ENCODE measurements at places on chromosomes 7 and 10.

DNA sequence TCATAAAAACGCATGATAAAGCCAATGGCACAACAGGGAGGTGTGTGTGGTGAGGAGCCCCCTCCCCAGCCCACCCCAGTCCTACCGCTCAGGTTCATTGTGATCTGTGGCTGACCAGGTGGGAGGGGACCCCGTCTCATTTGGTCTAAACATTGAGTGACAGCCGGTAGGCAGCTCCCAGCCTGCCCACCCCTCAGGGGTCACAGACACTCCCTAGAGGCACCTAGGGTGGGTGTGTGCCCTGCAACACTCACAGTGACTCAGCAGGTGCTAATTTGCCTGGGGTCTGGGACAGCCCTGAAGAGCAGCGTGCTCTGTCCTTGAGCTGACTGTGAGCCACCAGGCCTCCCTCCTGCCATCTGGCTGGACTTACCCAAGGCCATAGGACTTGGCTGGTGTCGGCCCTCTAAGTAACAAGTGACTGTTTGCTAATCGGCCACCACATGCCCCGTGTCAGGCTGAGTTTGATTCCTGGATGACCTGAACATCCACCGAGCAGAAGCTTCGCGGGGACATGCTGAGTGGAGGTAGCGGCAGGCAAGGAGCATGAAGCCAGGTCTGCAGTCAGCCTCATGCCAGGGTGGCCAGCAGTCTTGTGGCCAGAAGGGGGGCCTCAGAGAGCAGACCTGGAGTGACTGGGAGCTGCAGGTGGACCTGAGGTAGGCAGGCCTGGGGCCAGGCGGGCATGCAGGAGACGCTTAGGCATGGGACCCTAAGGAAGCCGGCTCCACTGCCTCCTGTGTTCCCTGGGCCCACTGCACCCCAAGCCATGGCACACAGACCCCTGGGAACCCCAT is 282.3 kb upstream of the SHH start:
- no peak for DNase-seq

- DNase-seq, result peak; percentile 6
Measured at GRCh38 chr7:32206987-32207386, 136.8 kb upstream of the PDE1C start.

GRCh38 chr7:31487071-31487470 is 26.8 kb upstream of the ITPRID1 start:
- DNase-seq, result no peak

- no peak for DNase-seq
Measured at GRCh38 chr7:101553771-101554445, 75.2 kb downstream of the MYL10 start.

GRCh38 chr7:120168066-120168465 is 104.9 kb upstream of the KCND2 start:
- DNase-seq, result peak; percentile 70

GRCh38 chr10:369221-369683 is 234.0 kb downstream of the ZMYND11 start:
- DNase-seq, result no peak

DNA sequence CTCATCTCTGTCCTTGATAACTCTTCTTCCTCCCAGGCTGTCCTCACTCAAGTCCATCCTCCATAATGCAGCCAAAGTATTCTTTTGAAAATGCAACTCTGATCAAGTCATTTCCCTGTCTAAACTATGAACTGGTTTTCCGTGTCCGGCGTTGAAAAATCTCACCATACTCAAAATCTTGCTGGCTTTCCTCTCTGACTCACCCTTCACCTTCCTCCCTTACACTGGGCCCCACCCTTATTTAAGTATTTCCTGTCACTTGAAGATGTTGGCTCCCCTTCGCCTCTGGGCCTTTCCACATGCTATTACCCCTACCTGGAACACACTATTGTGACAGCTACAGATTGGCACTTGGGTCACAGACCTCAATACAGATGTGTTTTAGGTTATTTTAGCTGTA is 515.6 kb downstream of the INHBA start:
- DNase-seq, result no peak
